ENCODE measurements at places on chromosomes 7 and 10.

- DNase-seq: no peak
Measured at GRCh38 chr7:143504215-143504936, 26.7 kb downstream of the TAS2R41 start.

DNA sequence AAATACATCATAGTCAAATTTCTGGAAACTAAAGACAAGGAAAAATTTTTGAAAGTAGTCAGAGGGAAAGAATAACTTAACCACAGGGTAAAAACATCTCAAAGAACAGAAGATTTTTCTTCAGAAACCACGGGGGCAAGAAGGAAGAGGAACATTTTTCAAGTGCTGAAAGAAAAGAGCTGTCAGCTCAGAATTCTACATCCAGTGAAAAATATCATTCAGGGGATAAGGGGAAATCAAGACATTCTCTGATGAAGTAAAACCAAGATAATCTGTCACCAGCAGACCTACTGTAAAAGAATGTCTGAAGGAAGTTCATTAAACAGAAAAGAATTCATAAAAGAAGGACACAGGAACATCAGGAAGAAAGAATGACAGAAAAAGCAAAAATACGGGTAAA, 111.2 kb upstream of the TMEM72 start:
- DNase-seq: no peak

DNA sequence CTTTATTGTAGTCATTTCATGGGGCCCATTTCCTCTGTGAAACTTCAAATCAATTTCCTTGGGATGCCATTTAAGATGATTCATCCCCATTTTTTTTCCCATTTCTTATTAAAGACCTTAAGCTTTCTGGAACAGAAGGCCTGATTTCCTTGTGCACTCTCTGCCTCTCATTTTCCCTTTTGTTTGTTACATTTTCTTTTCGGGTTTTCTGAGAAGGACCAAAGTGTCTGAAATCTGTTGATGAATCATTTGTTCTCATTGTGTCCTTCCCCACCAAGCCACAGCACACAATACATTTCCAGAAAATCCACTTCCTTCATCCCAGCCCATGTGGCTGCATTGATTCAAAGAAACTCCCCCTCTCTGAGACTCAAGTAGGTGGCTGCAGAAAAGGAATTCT, 372.4 kb downstream of the SFMBT2 start:
- no peak for DNase-seq

GRCh38 chr10:13511409-13511808, 17.4 kb downstream of the BEND7 start:
- no peak for DNase-seq

DNA sequence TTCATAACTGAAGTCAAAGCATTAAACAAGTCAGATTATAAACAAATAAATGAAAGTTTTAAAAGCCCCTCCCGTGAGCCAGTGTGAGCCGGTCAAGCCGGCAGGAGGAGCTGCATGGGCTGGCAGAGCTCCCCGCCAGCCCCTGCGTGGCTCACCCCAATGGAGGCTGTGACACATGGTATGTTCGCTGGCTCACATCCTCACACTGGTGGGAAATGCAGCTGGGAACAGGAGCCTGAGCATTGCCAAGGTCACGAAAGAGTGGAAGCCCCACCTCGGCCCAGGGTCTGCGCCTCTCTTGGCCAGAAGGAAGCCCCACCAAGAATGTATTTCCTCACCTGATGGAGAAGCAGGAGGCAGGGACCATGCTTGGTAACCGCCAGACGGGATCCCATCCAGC, 261.7 kb upstream of the TCERG1L start:
- DNase-seq: no peak

GRCh38 chr7:43341132-43341531, 228.7 kb downstream of the HECW1 start:
- DNase-seq: no peak

DNA sequence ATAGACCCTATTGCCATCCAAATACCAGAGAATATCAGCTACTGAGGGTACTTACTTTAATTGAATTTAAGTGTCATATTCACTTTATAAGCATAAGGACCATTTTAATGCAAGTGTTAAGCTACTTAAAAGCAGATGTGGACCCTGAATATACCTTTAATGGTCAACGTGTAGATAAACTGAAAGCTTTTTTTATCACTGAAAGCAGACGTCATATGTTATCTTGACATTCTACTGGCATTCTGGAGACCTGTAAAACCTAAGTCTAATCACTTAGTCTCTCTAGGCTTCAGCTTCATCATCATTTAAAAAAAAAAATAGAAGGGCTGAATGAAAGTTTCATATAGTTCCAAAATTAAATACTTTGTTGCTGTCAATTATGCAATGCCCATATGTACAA, 116.5 kb downstream of the ELAPOR2 start:
- DNase-seq: no peak

GRCh38 chr10:59688921-59689351, 20.7 kb downstream of the SLC16A9 start:
- DNase-seq: no peak
